ENCODE measurements at places on chromosomes 4 and X. TPM values are rescaled to one million over a fixed set of nuclear protein-coding genes. Genes with fewer than 3 reads are reported as not detected.

DNA sequence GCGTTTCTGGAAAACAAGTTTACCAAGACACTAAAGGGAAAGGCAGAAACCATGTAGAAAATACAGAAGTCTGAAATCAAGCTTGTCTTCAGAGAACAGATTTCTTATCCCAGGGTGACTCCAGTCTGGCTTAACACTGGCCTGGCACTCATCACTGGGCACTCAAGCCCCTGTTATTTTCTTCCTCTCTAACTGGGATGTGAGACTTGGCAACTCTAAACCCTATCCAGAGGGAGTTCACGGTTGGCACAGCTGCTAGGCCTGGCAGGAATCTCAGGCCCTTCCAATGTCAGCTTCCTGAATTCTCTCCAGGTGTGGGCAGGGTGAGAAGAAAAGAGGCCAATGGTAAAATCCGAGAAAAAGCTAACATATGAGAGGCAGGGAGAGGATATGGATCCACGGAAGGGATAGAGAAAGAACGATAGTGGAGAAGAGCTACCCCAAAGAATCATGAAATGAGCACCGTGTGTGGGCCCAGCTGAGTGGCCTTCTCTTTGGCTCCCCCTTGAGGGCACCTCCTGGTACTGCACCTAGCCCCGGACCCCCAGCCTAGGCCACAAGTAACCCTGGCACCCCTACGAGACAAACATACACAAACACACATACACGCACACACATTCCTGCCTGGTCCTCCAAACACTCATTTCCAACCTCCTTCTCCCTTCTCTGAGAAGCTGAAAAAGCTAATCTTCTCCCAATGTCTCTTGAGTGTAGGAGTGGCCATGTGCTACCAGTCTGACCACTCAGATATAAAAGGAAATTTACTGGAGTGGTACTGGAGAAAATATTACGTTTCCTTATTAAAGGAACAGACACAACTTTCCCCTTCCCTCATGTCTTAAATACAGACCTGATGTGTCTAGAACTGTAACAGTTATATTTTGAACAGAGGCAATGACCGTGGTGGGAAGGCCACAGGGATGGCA is 16.6 kb upstream of the PTCHD1 start:
- no peaks in the 10 kb centered on the region for H3K27me3 ChIP-seq
- DNase-seq, result peak; percentile 26
- no peak overlapping the region for H3K4me3 ChIP-seq
- H3K27ac ChIP-seq, result no peak overlapping the region

- DNase-seq, result peak; percentile 7
- no peak overlapping the region for H3K4me3 ChIP-seq
- peaks cover 2% of the 10 kb centered on the region for H3K4me1 ChIP-seq
- H3K27me3 ChIP-seq, result no peaks in the 10 kb centered on the region
These were observed 49.8 kb downstream of the DLG3 start for GRCh38 chrX:70494441-70494840.

GRCh38 chr4:26441102-26441501 is 49.2 kb downstream of the CCKAR start:
- H3K4me3 ChIP-seq, result no peak overlapping the region
- H3K27ac ChIP-seq, result no peak overlapping the region
- DNase-seq, result no peak
- no peaks in the 10 kb centered on the region for H3K4me1 ChIP-seq

GRCh38 chr4:99405433-99406115 is 29.6 kb downstream of the ADH7 start:
- no peak overlapping the region for H3K4me3 ChIP-seq
- H3K4me1 ChIP-seq, result peaks cover 21% of the 10 kb centered on the region
- peak; percentile 41 for DNase-seq
- H3K27ac ChIP-seq, result no peak overlapping the region

GRCh38 chr4:56512166-56512565 is 6.6 kb downstream of the ARL9 start:
- no peaks in the 10 kb centered on the region for H3K4me1 ChIP-seq
- no peak overlapping the region for H3K4me3 ChIP-seq
- no peak for DNase-seq
- no peaks in the 10 kb centered on the region for H3K27me3 ChIP-seq
- no peak overlapping the region for H3K27ac ChIP-seq
- H3K36me3 ChIP-seq, result no peaks in the 10 kb centered on the region

- H3K4me1 ChIP-seq, result no peaks in the 10 kb centered on the region
- no peak for DNase-seq
- no peak overlapping the region for H3K27ac ChIP-seq
- H3K36me3 ChIP-seq, result peaks cover 3% of the 10 kb centered on the region
- no peak overlapping the region for H3K4me3 ChIP-seq
These were observed 2.8 kb upstream of the GRIA2 start for GRCh38 chr4:157217708-157218107.

DNA sequence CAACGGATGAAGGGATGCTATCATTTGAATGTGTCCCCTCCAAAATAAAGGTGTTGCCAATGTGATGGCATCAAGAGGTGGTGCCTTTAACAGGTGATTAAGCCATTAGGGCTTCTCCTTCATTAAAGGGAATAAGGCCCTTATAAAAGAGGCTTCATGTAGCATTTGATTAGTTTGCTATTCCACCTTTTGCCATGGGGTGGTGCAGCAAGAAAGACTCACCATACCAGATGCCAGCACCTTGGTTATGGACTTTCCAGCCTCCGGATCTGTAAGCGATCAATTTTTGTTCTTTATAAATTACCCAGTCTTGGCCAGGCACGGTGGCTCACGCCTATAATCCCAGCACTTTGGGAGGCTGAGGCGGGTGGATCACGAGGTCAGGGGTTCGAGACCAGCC is 7.9 kb upstream of the SLC25A43 start:
- no peak overlapping the region for H3K4me3 ChIP-seq
- H3K27ac ChIP-seq, result no peak overlapping the region
- no peaks in the 10 kb centered on the region for H3K27me3 ChIP-seq
- DNase-seq, result no peak
- H3K4me1 ChIP-seq, result no peaks in the 10 kb centered on the region

DRD5 gene
- not detected for total RNA-seq

CITED1 gene
- not detected for total RNA-seq

EPGN gene
- not detected for total RNA-seq

DNA sequence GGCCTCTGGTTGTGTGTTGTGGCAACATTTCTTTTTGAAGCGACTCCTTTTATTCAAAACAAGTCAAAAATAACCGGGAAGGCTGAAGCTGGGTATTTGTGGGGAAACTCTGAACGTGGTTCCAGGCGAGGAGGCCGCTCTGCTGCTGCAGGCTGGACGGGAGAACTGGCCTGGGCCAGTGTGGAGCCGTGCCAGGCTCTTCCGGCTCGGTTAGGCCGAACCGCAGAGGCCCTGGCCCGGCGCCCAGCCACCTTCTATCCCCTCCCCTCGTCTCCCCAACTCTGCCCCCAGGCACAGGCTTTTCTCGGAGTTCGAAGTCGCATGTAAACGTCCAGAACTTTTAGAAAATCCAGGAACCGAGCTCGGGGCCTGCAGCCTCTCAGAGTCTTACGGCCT is 2.4 kb upstream of the BCOR start:
- no peak for DNase-seq
- H3K4me3 ChIP-seq, result peak overlapping the region; percentile 29
- H3K4me1 ChIP-seq, result peaks cover 3% of the 10 kb centered on the region
- peaks cover 3% of the 10 kb centered on the region for H3K36me3 ChIP-seq
- H3K27me3 ChIP-seq, result no peaks in the 10 kb centered on the region
- H3K27ac ChIP-seq, result peak overlapping the region; percentile 48

- H3K27ac ChIP-seq, result no peak overlapping the region
- no peaks in the 10 kb centered on the region for H3K36me3 ChIP-seq
- H3K4me3 ChIP-seq, result no peak overlapping the region
- no peaks in the 10 kb centered on the region for H3K27me3 ChIP-seq
These were observed 34.4 kb upstream of the ANXA3 start for GRCh38 chr4:78517050-78517652.

DNA sequence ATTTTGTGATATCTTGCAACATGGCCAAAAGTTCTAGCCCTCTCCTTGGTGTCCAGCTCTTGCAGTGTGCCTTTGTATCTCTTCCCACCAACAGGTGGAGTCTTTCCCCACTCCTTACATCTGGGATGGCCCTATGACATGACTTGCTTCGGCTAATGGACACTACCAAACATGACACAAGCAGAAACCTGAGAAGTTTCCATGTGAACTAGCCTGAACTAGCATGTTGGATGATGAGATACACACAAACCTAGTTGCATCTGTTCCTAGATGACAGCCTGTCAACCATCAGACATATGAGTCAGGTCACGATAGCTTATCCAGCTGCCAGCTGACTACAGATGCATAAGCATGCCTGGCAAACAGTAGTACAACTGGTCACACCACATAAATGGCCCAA is 207.5 kb upstream of the FTHL17 start:
- H3K4me1 ChIP-seq, result no peaks in the 10 kb centered on the region
- no peaks in the 10 kb centered on the region for H3K36me3 ChIP-seq
- no peak overlapping the region for H3K4me3 ChIP-seq
- H3K27ac ChIP-seq, result no peak overlapping the region
- H3K27me3 ChIP-seq, result no peaks in the 10 kb centered on the region
- DNase-seq, result no peak

DNA sequence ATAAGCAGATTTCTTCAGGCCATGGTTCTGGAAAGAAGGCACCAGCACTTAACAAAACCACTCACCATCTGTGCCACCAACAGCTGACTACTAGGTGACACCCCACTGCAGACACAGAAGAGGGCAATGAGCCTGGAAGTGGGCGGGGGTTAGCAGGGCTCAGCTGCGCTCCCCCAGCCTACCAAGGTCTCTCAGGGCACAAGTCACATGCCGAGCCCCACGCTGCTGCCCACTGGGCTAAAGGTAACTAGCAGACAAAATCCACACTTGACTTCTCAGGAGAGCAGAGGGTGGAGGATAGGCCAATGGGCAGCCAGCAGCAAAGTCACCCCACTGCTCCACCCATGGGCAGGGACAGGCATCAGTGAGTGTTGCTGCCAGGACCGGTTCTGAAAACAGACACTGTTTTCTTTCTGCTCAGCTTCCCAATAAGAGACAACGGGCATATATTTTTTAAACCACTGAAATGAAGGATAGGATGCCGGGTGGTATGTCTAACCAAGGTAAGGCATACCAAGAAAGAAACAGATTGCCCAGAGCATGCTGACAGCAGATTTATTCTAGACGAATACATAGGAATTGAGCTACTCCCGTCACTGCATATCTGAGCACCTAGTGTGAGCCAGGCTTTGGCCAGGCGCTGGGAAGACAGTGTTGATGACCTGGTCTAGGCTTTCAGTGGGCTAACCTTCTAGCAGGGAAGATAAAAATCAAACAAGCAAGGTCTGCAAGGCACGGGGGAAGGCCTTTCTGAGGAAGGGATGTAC is 20.1 kb downstream of the ACSL1 start:
- H3K27ac ChIP-seq, result no peak overlapping the region
- H3K27me3 ChIP-seq, result no peaks in the 10 kb centered on the region
- H3K4me3 ChIP-seq, result no peak overlapping the region
- DNase-seq, result no peak
- H3K36me3 ChIP-seq, result peaks cover 7% of the 10 kb centered on the region

CTAG2 gene
- total RNA-seq, result 39.6 TPM

SPANXA2 gene
- total RNA-seq, result not detected

- H3K27ac ChIP-seq, result no peak overlapping the region
- DNase-seq, result no peak
- no peaks in the 10 kb centered on the region for H3K36me3 ChIP-seq
- H3K4me3 ChIP-seq, result no peak overlapping the region
These were observed 1393.4 kb downstream of the STIM2 start for GRCh38 chr4:28254003-28254402.

- H3K4me1 ChIP-seq, result peaks cover 2% of the 10 kb centered on the region
- H3K36me3 ChIP-seq, result no peaks in the 10 kb centered on the region
- DNase-seq, result no peak
- H3K27ac ChIP-seq, result no peak overlapping the region
- no peak overlapping the region for H3K4me3 ChIP-seq
These were observed 3.4 kb downstream of the TEX13B start for GRCh38 chrX:107978707-107979307.

SSX4B gene
- not detected for total RNA-seq

HHIP gene
- not detected for total RNA-seq

DNA sequence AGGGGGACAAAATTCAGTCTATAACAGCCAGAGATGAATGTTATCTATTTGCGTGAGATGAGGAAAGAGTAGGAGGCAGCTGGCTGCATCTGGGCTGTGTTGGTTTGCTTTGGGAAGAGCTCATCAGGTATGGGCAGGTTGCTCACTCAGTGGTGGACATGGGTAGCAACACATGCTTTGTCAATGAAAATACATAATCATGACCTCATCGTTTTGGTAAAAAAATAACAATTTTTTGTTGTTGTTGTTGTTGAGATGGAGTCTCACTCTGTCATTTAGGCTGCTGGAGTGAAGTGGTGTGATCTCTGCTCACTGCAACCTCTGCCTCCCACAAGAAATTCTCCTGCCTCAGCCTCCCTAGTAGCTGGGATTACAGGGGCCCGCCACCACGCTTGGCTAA is 16.3 kb upstream of the GLOD5 start:
- H3K27ac ChIP-seq, result no peak overlapping the region
- H3K27me3 ChIP-seq, result no peaks in the 10 kb centered on the region
- no peak overlapping the region for H3K4me3 ChIP-seq
- no peaks in the 10 kb centered on the region for H3K36me3 ChIP-seq
- H3K4me1 ChIP-seq, result no peaks in the 10 kb centered on the region

- DNase-seq, result no peak
- peaks cover 2% of the 10 kb centered on the region for H3K36me3 ChIP-seq
- H3K27me3 ChIP-seq, result peaks cover 58% of the 10 kb centered on the region
These were observed at the start of gene GRID2 for GRCh38 chr4:92303621-92304027. Gene GRID2 (plus strand): TSS chr4:92303966.

GRCh38 chr4:48134081-48134480 is at the start of gene TXK:
Gene TXK (minus strand): TSS chr4:48134250. CDS start chr4:48134170, 80 bp downstream.
- peak; percentile 37 for DNase-seq
- H3K36me3 ChIP-seq, result peaks cover 43% of the 10 kb centered on the region
- H3K27ac ChIP-seq, result peak within 1 kb of the TSS; percentile 93
- no peaks in the 10 kb centered on the region for H3K27me3 ChIP-seq

- no peak overlapping the region for H3K4me3 ChIP-seq
- no peak overlapping the region for H3K27ac ChIP-seq
- H3K36me3 ChIP-seq, result peaks cover 2% of the 10 kb centered on the region
- H3K27me3 ChIP-seq, result no peaks in the 10 kb centered on the region
These were observed 63.7 kb downstream of the MAML3 start for GRCh38 chr4:140090215-140090731.

- DNase-seq, result no peak
- H3K4me1 ChIP-seq, result peaks cover 8% of the 10 kb centered on the region
- H3K27me3 ChIP-seq, result peaks cover 47% of the 10 kb centered on the region
- no peak overlapping the region for H3K4me3 ChIP-seq
- no peak overlapping the region for H3K27ac ChIP-seq
- H3K36me3 ChIP-seq, result no peaks in the 10 kb centered on the region
These were observed 2.5 kb downstream of the AADAT start for GRCh38 chr4:170087163-170087700.

DTHD1 gene
- 0.08 TPM for total RNA-seq

DNA sequence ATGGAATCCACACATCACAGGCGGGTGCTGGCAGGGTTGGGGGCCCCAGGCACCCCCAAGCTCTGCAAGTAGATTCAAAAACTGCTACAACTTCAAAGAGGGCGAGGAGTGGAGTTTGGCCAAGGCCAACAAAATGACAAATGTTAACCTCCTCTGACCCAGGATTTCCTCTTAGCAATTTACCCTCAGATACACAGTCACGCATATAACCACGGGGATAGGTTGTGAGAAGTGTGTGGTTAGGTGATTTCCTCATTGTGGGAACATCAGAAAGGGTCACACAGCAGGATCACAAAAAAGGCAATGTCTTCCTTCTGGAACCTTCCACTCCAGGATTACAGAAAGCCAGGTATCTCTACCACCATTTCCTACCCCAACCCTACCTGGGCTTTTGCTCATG is 62.4 kb downstream of the C4orf50 start:
- H3K27me3 ChIP-seq, result peaks cover 7% of the 10 kb centered on the region
- H3K4me1 ChIP-seq, result no peaks in the 10 kb centered on the region
- no peaks in the 10 kb centered on the region for H3K36me3 ChIP-seq
- no peak overlapping the region for H3K27ac ChIP-seq
- H3K4me3 ChIP-seq, result no peak overlapping the region
- no peak for DNase-seq

Data from activated naive CD8-positive, alpha-beta T cell treated with anti-CD3 and anti-CD28 coated beads for 36 hours (primary cell).